Stimulated activated CD8-positive, alpha-beta memory T cell treated with anti-CD3 and anti-CD28 coated beads, Interleukin-7, amount 100 ng/mL, for 4 hours (primary cell): ENCODE measurements at places on chromosomes 6 and 20.

- DNase-seq = no peak
Observed at GRCh38 chr6:24763578-24763977, 11.2 kb upstream of the GMNN start.

DNA sequence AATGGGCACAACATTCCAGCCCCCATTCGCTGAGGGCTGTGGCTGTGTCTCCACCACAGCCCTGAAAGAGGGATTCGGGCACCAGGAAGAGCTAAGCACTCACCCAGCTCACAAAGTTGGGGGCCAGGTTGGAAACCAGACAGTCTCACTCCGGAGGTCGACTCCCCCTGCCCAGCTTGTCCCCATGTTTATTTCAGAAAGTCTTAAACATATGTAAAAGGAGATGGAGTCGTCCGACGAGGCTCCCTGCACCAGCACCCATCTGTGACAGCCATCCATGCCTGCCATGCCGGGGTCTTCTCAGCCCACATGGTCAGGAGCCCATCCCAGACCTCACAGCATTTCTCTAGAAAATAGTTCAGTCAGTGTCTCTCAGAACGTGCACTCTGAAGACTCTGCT lies 63.6 kb upstream of the STX16 start:
- DNase-seq = no peak

DNA sequence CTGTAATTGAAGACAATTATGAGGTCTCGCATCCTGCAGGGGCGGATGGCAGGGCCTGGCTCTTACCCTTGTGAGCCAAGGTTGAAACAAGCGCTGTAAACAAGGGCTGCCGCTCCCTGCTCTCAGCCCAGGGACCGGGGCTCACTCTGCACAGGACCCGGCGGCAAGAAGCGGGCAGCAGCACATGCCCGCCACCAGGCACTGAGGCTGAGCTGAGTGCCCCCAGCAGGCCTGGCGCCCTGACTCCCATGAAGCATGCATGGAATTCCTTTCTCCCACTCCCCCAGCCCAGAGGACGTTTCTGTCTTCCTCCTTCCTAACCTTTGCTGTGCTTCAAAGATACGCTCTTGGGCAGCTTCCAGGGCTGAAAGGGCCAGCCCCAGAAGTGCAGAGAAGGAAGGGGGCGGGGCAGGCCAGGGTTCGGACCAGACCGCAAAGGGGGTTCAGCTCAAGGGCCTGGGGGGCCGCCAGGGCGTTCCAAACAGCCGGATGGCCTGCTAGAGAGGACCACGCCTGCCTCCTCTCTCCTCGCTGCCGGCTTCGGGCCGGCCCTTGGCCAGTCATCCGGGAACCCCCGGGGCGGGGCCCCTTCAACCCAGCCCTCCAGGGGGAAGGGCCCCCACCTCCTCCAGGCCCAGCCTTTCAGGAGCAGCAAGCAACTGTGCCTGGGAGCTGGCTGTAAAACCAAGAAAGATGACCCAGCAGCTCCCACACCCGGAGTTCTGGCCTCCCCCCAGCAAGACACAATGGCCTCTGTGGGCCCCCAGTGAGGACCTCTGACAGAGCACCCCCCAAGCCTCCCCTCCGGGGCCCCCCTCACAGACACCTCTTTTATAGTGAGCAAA lies 109.9 kb downstream of the NOL4L start:
- DNase-seq = no peak

GRCh38 chr6:154166140-154166539 lies 127.1 kb downstream of the OPRM1 start:
- DNase-seq = no peak

- DNase-seq = no peak
Observed at GRCh38 chr20:60021104-60021503, 62.9 kb downstream of the CDH26 start.

GRCh38 chr6:98847779-98848538 lies 13.6 kb downstream of the POU3F2 start:
- no peak for DNase-seq

DNA sequence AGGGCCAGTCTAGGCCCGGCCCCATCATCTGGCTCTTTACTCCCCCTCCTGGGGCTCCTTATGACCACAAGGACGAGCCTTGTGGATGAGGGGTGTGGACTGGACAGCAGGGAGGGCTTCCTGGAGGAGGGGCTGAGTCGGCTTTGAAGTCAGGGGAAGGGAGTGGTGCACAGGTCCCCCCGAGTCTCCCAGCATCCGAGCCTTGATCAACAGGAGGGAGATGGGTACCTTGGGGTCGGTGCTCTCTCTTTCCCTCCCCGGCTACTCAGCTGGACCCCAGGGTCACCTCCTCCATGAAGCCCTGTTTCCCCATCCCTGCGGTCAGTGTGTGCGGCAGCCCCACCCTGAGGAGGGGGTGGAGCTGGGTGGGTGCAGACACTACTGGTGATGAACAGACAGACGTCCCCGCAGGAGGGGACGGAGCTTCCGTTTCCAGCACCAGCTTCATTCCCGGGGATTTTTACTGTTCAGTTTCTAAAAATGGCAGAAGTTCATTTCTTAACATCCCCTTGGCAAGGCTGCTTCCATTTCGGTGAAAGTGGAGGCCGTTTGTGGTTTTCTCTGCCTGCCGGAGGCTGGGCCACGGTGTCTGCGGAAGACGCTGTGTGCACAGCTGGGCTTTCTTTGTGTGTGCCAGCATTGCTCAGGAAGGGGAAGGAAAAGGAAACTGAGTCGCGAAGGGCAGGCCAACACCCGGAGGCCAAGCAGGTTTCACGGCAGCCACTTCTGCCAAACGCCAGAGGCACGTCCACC lies 19.6 kb downstream of the NTSR1 start:
- DNase-seq = no peak

DNA sequence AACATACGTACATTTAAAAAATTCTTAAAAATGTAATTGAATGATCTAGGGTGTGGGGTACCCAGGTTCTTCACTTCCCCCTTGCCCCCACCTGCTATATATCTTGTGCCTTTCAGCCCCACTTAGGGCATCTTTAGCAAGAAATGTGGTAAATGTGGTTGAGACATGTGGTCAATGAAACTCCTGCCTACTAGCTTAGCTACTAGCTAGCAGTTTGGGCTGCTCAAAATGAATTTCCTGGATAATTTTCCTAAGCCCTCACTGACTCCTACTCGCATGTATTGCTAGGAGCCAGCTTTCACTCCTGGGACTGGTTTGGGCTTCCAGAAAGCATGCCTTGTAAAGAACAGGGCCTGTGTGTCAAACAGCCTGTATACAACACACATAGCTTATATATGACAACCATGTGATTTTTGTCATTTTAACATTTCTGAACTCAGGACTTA lies 257.3 kb downstream of the ATXN1 start:
- no peak for DNase-seq

GRCh38 chr6:139926711-139927110 lies 552.3 kb upstream of the CITED2 start:
- no peak for DNase-seq

DNA sequence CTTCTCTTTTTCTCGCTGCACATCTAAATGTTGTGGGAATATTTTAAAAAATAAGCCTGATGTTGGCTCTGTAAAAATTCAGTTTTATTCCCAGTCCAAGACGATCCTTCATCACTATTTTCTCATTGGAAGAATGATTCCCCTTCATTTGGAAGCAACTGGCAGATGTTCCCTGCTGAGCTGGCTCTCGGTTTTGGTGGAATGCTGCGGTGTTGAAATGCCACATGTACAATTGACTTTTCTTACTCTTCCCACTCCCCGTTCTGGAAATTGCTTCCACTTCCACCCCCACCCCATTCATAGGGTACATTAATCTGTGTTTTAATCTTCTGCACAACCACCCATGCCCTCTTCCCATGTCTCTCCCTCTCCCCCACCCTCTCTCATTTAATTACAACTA lies 496.3 kb upstream of the MAP3K7 start:
- no peak for DNase-seq

DNA sequence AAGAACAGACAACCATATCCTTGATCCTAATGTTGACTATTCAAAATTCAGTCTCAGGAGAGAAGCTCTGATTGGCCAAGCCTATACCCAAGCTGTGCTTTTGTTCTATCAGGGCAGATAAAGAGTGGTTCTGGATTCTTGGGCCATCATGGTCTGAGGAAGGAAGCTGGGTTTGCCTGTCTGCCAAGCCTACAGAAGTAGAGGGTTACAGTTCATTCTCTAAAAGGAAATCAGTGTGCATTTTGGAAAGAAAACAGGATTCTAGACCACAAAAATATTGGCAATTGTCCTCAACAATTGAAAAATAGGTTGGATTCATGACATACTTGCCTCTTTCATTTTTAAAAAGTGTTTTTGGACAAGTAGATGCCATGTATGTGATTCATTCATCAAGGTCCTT lies 145.4 kb upstream of the BMP2 start:
- DNase-seq = no peak

DNA sequence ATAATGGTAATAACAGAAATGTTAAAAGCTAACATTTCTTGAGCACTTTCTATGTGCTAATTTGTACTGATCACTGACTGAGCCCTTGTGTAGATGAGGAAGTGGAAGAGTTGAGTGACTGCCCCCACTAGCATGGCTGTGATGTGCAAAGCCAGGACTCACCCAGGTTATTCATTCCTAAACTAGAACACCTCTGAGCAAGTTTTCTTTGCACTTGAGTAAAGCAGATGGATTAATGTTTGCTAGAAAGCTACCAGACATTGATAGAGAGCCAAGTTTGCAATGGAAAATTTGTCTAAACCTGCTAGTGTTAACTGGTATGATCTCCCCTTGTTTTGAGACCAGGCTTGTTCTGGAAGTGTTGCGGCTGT lies 467.4 kb upstream of the PLCB4 start:
- DNase-seq = no peak

- no peak for DNase-seq
Observed at GRCh38 chr20:2051946-2052345, 49.7 kb upstream of the STK35 start.

GRCh38 chr20:45311589-45312211 lies 3.6 kb upstream of the MATN4 start:
- no peak for DNase-seq

DNA sequence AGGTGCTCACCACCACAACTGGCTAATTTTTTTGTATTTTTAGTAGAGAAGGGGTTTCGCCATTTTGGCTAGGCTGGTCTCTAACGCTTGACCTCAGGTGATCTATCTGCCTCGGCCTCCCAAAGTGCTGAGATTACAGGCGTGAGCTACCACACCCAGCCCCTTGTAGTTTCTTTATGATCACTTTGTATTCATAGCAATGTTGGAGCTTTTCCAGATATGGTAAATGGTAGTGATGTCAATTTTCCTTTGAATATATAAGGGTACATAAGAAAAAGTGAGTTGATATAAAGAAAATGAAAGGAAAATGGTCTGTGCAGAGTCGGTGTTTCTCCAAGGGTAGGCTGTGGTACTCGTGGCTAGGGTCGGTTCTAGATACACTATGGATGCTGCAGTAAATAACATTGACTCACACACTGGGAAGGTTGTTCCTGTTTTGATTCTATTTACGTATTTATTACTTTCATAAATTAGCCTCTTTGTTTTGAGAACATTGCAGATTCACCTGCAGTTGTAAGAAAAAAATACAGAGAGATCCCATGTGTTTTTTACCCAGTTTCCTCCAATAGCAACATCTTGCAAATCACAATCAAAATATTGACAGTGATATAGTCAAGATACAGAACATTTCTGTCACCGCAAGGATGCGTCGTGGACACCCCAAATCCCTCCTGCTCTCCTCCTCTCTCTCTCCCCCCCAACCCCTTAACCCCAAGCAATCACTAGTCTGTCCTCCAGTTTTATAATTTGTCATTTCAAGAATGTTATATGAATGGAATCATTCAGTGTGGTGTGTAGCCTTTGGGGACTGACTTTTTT lies 2.5 kb downstream of the ZNF831 start:
- DNase-seq = no peak

DNA sequence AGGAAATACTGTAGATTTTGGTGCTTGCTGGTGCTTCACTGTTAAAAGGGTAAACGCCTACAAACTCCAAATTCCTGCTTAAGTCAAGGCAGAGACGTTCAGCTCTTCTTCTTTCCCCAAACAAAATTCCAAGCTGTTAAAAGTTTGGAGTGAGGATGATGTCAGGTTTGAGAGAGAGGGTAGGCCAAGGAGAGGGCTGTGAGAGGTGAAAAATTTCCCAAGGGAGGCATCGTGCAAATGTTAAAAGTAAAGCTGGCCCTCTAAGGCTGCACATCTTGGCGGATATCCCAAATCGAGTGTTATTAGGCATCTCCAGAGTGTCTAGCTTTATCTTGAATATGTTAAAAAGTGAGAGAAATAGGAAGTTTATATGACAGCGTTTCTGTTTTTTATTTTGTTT lies 651.8 kb downstream of the QKI start:
- no peak for DNase-seq

DNA sequence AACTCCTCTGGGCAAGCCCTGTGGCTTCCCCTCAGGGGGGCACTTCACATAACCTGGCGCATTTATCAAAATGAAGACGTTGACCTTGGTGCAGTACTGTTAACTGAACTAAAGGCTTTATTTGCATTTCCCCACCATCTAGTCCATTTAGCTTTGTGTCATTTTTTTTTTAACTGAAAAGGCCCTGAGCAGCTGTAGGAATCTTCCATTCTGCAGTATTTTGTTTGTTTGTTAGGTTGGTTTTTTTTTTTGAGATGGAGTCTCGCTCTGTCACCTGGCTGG lies 10.7 kb downstream of the TMEM181 start:
- no peak for DNase-seq

GRCh38 chr6:127637830-127638409 lies 60.9 kb downstream of the C6orf58 start:
- no peak for DNase-seq

DNA sequence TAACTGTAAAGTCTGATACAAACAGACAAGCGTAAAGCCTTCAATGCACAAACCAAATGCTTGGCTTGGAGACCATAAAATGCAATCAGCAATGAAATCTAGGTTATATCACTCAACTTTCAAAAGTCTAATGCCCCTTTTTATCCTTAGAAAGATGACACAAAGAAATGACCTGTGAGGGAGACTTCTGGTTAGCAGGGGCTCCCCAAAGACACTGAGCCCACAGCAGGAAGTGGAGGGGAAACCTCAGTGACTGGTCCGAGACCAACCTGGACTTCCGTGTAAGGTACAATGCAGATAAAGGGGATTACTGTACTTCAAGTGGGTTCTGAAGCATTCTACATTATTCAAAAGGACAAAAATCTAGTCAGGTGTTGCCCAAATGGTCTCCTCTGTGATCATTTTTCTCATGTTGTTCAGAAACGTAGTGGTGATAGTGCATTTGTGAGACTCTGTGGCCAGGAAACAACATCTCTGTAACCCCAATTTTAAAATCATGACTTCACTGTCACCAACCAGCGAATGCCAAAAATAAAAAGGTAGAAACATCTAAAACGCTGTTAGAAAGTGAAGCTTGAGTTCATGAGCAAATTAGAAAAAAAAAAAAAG lies 88.2 kb downstream of the HIVEP2 start:
- no peak for DNase-seq

- DNase-seq = no peak
Observed at GRCh38 chr20:7723284-7723683, 217.0 kb downstream of the HAO1 start.

- DNase-seq = no peak
Observed at GRCh38 chr20:31390490-31390889, at the start of gene DEFB119. TSS of gene DEFB119 (minus strand) at chr20:31390590. CDS start at chr20:31390483, 107 bp downstream.

- no peak for DNase-seq
Observed at GRCh38 chr6:11055127-11055627, 11.1 kb upstream of the ELOVL2 start.

GRCh38 chr6:136961848-136962247 lies 39.7 kb downstream of the SLC35D3 start:
- DNase-seq = no peak
